NCI-H1092 (cell line): ENCODE measurements at places on chromosomes 11 and 22.

DNA sequence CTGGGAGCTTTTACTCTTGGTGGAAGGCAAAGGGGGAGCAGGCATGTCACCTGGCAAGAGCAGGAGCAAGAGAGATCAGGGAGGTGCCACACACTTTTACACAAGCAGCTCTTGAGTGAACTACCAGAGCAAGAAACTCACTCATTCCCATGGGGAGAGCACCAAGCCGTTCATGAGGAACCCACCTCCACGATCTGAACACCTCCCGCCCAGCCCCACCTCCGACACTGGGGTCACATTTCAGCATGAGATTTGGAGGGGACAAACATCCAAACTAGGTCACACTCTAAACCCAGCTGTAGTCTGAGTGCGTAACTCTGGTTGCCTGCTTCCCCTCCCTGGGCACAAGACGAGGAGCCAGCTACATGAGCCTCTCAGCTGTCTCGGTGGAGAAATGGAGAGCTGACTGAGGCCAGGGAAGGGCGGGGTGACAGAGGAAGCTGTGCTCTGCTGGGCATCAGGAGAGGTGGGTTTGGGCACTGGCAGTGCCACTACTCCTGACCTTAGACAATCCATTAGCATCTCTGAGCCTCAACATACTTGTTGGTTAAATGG lies 134.6 kb downstream of the PKNOX2 start:
- no peak for DNase-seq

DNA sequence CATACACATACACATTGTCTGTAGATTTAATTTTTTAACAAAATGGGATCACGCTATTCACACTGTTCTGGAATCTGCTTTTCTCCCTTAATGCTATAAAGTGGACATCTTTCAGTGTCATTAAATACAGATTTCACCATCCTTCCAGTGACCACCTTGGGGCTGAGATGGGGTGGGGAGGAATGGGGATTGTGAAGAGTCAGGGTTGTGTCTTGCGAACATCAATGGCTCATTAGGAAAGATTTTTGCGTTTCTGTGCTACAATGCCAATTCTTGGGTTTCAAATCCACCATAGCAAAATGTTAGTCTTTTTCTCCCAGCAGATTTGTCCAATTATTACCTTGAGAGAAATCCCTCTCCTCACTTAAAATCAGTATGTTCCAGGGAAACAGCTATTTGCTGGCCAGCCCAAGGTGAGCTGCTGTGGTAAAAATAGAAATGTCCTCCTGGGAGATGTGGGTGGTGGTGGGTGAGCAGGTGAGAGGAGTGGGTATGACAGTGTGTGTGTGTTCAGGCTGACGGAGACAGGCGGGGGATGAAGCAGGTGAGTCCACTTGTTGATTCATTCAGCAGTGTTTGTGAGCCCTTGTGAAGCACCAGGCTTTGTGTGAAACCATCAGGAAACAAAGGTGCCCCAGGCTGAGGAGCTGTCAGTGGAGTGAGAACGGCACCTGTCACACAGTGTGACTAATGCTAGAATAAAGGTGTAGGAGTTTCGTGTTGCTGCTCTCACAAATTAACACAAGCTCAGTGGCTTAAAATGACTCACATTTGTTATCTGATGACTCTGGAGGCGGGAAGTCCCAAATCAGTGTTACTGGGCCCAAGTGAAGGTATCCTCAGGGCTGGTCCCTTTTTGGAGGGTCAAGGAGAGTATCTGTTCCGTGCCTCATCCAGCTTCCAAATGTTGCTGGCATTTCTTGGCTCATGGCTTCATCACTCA lies 1.7 kb upstream of the CBX6 start:
- no peak for DNase-seq

GRCh38 chr22:25791556-25791955 lies 49.6 kb downstream of the MYO18B start:
- no peak for DNase-seq

DNA sequence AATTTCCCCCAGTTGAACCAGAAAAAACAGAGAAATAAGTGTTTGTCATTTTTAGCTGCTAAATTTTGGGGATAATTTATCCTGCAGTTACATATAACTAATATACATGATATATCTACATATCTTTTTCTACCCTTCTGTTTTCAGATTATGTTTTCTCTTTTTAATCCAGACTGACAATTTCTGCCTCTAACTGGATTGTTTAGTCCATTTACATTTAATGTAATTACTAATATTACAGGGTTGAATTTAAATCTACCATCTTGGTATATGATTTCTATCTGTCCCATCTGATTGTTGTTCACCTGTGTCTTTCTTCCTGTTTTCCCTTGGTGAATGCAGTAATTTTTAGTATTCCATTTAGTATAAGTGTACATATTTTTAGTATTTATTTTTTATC lies 5.7 kb downstream of the NNMT start:
- no peak for DNase-seq

GRCh38 chr11:47732271-47732670 lies 17.1 kb upstream of the AGBL2 start:
- no peak for DNase-seq

- no peak for DNase-seq
Measured at GRCh38 chr11:69808667-69809086, 10.5 kb downstream of the FGF3 start.

- DNase-seq, result no peak
Measured at GRCh38 chr11:78202733-78203167, 14.0 kb downstream of the USP35 start.

- DNase-seq, result no peak
Measured at GRCh38 chr11:12778240-12778905, 104.2 kb downstream of the TEAD1 start.

- DNase-seq, result no peak
Measured at GRCh38 chr11:102361086-102362031, 14.3 kb downstream of the BIRC2 start.

- no peak for DNase-seq
Measured at GRCh38 chr11:119828819-119829218, 99.8 kb upstream of the NECTIN1 start.
